ENCODE measurements at places on chromosomes 11 and 22.

DNA sequence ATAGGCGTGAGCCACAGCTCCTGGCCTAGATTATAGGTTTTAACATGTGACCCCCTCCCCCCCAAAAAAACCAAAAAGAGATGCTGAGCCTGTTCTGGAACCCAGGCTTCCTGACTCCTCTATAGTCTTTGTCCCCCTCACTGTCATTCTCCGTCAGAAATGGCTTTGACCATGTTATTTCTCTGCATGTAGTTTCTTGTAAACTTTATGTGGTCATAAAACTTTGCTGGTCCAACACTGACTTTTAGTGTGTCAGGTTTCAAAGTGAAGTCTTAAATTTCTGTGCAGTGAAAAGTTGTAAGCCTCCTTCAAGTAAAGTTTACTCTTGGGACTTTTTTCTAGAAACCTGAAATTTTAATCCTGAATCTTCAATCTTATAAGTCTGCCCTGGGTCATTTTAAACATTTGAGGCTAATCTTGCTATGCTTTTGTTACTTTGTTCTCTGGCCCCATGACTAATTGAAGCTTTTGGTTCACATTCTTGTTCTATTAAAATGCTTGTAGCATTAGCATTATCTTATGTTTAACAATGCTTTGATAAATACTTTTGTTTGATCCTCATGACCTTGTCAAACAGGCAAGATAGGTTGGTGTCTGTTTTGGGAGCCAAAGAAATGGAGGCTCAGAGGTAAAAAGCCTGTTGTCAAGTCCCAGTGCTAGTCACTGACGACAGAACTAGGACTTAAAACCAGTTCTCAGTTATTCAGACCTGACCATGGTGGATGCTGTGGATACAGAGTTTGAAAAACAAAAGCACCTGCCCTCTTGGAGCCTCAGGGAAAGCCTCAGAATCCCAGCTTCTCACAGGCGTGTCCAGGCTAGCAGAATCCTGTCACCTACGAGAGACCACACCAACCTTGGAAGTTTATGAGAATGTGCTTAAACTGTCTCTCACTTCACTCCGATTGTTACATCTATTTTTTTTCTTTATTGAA is 87.7 kb upstream of the HORMAD2 start:
- no peak for DNase-seq

DNA sequence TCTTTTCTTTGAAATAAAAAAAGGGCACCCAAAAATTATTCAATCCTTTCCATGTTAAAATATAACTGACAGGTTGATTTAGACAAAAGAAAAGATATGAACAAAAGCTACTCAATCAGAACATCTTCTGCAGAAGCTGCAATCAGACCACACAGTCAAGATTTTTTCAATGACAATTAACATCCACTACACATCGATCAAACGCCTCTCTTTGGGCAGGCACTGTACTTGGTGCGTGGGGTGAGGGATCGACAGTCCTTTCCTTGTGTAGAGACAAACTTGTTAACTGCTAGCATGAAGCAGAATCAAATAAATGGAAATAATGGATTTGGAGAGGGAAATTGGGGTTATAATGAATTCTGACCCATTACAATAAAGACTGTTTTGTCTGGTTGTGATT is 71.2 kb upstream of the SESN3 start:
- no peak for DNase-seq

DNA sequence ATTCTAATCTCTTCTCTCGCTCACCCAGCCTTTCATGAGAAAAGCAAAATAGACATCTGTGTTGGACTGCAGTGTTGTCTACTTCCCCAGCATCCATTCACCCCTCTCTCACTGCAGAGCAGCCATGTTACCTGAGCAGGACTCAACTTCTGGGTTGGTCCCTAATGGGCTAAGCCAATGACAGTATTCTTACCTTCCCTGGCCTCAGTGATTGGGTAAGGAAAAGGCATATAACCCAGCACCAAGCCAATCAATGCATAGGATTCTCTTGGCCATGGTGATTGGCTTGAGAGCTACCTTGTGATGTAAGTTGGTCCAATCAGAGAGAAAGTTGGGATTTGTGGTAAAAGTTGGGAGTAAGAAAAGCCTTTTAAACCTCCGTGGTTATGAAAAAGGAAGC is 99.8 kb upstream of the NECTIN1 start:
- no peak for DNase-seq

DNA sequence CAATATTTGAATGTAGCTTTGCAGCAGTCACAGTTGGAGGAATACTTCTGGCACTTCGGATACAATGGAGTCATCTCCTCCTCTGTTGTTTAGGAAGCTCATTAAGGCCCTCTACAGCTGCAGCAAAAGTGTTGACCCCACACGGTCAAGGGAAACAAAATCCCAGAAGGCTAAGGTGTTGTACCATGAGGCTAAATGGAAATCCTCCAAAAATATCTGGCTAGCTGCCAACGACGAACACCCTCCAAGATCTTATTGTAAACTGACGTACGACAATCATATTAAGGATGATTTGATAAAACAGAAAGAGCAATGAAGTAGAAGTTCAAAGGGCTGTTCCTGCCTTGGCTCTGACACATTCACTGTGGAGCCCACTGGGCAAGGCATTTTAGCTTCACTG is 4.0 kb downstream of the POGLUT3 start:
- no peak for DNase-seq

- no peak for DNase-seq
Measured at GRCh38 chr11:119806064-119806915, 77.3 kb upstream of the NECTIN1 start.

DNA sequence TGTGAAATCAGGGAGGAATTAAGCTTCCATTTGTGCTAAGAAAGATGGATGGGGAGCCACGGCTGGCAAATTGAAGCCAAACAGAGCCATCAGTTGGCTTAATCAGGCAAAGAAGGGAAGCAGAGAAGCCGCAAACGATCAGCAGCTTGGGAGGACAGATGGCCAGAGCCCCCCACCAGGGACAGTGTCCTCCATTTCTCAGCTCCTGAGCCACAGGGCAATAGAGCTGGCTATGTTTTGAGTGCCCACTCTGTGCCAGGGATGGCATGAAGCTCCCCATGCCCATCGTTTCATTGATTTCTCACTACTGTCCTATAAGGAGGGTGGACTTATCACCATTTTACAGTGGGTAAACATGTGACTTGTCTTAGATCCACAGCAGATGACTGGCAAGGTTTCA is 126.3 kb upstream of the ASPHD2 start:
- DNase-seq: no peak

- no peak for DNase-seq
Measured at GRCh38 chr22:31637447-31637890, 24.5 kb downstream of the PISD start.

- DNase-seq: no peak
Measured at GRCh38 chr11:119147604-119148333, 1.1 kb upstream of the ABCG4 start.

GRCh38 chr11:619628-620050 is 3.9 kb upstream of the IRF7 start:
- DNase-seq: no peak

- DNase-seq: no peak
Measured at GRCh38 chr11:44592125-44592940, 26.9 kb downstream of the CD82 start.

DNA sequence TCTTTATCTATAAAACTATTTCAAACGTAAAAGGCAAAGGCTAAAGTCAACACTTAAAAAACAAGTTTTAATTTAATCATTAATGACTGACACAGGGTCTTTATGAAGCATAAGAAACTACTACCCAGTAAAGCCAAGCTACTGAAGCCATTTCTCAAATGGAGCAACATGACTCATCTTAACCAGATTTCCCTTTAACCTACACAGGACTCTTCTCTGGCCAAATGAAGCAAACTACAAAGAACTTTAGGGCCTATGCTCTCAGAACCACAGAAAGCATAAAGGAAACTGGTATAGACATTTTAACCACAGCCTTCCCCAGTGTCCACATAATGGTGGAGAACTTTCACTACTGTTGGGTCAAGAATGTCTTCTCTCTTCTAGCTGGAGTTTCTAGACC is 34.7 kb downstream of the ALG9 start:
- no peak for DNase-seq
